C1 segment of cervical spinal cord (tissue), 14 donors: ENCODE measurements at places on chromosomes 12 and 14.

DNA sequence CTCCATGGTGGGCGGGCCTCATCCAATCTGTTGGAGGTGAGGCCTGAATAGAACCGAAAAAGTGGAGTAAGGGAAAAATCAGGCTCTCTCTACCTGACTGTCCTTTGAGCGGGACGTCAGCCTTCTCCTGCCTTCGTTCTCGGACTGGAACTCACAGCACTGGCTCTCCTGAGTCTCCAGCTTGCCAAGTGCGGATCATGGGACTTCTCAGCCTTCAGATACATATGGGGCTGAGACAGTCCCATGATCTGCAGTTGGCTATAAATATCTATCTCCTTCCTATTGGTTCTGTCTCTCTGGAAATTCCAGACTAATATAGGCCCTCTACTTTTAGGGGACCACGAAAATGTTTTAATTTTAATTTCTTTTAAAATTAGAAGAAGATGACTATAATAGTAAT lies 29.7 kb upstream of the PLEK2 start:
- DNase-seq = no peak

- DNase-seq = no peak
Observed at GRCh38 chr12:92785563-92785950, 82.8 kb downstream of the PLEKHG7 start.

DNA sequence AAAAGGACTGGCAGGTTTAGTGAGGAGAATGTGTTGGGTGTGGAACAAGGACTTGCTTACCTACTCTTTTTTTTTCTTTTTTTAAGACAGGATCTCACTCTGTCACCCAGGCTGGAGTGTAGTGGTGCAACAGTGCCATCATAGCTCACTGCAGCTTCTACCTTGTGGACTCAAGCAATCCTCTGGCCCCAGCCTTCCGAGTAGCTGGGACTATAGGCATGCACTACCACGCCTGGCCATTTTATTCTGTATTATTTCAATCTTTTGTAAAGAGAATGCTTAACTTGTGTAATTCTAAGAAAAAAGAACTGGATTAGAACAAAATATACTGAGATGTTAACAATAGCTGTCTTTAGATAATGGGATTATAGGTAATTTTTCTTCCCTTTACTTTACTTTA lies 1.9 kb upstream of the VRTN start:
- no peak for DNase-seq

GRCh38 chr14:56953884-56954283 lies 143.6 kb upstream of the OTX2 start:
- DNase-seq = no peak
